CD14-positive monocyte (primary cell): ENCODE measurements at places on chromosomes 1 and 21.

GRCh38 chr1:151401125-151401788 is 1.9 kb downstream of the PSMB4 start:
- no peak for DNase-seq

DNA sequence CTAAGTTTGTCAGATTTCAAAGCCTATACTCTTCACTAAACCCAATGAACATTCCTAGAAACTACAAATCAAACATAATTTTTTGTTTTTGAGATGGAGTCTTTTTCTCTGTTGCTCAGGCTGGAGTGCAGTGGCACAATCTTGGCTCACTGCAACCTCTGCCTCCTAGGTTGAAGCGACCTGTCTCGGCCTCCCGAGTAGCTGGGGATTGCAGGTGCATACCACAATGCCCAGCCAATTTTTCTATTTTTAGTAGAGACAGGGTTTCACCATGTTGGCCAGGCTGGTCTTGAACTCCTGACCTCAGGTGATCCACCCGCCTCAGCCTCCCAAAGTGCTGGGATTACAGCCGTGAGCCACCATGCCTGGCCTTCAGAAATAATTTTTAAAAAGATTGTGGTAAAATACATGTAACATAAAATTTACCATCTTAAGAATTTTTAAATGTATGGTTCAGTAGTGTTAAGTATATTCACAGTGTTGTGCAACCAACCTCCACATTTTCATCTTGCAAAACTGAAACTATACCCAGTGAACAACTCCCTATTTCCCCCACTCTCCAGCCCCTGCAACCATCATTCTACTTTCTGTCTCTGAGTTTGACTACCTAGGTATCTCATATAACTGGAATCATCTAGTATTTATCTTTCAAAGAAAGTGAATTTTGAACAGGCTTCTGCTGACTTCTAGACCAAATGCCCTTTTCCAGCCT is 2.7 kb upstream of the CFAP141 start:
- DNase-seq, result no peak

- no peak for DNase-seq
These were observed 66.7 kb downstream of the RGL1 start for GRCh38 chr1:183871601-183872000.

- no peak for DNase-seq
These were observed 39.1 kb upstream of the CDC42BPA start for GRCh38 chr1:227357171-227357926.

DNA sequence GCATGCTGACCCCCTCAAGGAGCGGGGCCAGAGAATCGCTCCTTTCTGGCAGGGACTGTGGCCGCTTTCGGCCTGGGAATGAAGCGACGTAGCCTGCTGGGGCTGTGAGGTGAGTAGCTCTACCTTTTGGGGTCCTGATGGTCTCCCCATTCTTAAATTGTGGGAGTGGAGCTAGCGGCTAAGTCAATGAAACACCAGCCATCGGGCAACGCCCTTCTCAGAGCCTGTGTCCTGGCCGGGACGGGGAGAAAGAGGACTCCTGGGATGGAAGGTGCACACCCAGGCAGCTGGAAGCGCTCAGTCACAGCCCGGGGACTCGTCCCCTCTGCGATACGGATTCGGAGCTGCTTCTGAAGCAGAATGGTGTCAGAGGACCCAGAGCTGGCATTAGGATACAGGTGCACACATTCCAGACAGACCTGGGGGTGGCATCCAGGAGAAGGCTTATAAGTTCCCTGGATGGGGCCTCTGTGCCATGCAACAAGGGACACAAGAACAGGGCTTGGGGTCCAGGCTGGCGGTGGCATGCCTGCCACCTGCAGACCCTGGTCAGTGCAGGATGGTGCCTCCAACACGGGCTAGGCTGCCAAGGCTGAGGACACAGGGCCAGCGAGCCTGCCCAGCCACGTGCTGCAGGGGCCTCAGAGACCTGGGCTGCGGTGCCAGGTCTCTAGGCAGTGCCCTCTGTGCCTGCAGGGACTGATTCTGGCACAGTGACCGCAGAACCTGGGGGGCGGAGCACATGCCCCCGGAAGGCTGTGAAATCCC is 945 bp upstream of the WNT9A start:
- DNase-seq, result no peak

DNA sequence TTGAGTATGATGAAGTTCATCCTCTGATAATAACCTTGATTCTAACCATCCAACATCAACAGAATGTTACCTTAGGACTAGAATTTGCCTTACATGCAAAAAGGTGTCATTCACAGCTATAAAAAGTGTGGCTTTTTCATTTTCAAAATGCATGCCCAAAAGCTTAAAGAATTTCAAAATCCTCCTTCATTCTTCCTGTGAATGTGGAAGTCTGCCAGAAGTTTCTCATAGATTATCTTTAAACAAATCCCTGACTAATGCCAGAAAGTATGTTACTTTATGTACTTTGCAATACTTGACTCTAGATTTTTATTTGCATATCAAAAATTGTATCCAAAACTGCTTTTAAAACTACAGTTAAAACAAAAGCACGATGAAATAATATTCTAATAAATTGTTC is 270.6 kb upstream of the ZRANB2 start:
- DNase-seq, result no peak

- no peak for DNase-seq
These were observed 410.7 kb downstream of the DSCAM start for GRCh38 chr21:40436261-40436660.

GRCh38 chr1:95229037-95229436 is 5.0 kb upstream of the RWDD3 start:
- no peak for DNase-seq

- no peak for DNase-seq
These were observed 27.8 kb downstream of the LRRC7 start for GRCh38 chr1:69595486-69595885.

- DNase-seq, result no peak
These were observed 359.7 kb downstream of the SRGAP2C start for GRCh38 chr1:121544500-121544899.
